Muscle of arm (tissue), 14 donors: ENCODE measurements at places on chromosomes 16 and 17. TPM values are rescaled to one million over a fixed set of nuclear protein-coding genes. Genes with fewer than 3 reads are reported as not detected.

DNA sequence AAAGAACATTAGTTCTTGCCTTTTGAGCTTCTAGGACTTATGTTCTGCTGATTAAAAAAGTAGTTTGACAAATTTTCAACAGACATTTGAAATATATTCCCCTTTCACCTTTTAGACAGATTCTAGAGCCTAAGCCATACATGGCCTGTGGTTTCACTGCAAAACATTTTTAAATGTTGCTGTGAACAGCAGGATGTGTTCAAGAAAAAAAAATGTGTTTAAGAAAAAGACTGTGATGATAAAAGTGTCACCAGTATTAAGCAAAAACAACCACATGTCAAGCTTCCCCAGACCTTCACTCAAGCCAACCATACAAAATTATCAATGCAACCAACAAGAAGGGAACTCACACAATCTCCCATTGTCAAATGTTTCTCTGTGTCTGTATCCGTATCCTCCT is 103.5 kb downstream of the SYCE1L start:
- DNase-seq = no peak

HSF4 gene
- polyA plus RNA-seq = not detected

DNA sequence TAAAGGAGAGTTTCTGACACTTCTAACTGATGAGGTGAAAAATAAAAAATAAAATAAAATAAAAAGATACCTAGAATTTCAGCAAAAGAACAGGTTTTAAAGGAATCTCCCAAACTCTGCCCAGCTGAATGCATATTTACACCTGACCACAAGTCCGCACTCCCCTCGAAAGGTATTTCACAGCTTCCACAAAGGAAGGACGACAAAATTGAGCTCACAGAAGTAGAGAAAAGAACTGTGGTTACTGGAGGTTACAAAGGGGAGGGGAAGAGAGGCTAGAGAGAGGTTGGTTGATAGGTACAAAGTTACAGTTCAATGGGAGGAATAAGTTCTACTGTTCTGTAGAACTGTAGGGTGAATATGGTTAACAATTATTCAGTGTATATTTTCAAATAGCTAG is 5.0 kb downstream of the LITAF start:
- DNase-seq = no peak

GRCh38 chr16:67055712-67056487 is 27.0 kb downstream of the CBFB start:
- no peak for DNase-seq

- DNase-seq = peak; percentile 26
These were observed 17.1 kb upstream of the NAGLU start for GRCh38 chr17:42518755-42519545.

- DNase-seq = no peak
These were observed 33.8 kb upstream of the CRISPLD2 start for GRCh38 chr16:84785843-84786581.

KRTAP2-1 gene
- not detected for polyA plus RNA-seq
